ENCODE measurements at places on chromosomes 13 and 19.

DNA sequence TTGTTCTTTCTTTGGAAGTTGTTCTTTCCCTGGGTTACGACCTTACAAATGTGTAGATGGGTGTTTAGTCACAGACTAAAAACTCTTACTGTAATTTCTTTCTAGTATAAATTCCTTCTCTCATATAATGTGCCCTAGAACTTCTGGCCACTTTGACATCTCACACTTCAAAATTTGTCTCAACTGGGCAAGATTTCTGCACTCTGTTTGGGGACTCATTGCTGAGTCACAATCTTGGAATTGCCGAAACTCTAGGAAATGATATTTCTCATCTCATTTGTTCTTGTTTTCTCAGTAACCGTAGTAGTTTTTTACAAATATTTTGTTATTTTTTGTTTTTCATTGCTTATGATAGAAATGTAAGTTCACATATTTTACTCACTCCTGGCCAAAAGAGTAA lies 2523.2 kb upstream of the PCDH20 start:
- no peak for DNase-seq

DNA sequence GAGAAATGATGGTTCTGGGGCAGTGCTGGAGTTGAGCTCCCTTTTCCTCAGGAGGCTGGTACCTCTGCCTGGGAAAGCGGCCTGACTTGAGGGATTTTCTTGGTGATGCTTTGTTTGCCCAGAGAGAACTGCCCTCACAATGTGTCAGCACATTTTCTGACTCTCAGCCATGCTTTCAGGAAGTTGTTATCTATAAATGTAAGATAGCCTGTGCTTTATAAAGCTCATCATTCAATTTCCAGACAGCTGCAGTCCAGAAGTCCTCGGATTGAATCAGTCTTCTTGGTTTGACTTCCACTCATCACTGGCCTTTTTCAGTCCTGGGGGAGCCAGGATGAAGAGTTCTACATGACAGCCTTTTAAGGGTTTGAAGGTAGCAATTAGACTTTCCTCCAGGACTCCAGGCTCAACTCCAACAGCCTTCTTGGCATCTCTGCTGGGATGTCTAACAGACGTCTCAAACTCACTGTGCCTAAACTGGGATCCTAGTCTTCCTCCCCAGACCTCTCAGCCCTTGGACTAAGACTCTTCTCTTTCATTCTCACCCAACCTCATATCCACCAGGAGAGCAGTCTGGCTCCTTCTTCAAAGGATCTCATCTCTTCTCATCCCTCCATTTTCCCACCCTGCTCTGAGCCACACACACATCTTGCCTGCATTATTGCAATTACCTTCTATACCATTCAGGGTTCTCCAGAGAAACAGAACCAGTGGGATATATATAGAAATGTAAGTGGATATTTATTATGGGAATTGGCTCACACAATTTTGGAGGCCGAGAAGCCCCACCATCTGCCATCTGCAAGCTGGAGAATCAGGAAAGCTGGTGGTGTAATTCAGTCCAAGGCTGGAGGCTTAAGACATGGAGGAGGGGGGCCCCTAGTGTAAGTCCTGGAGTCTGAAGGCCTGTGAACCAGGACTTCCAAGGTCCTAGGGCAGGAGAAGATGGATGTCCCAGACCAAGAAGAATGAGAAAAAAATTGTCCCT lies 13.1 kb downstream of the ERICH6B start:
- no peak for DNase-seq

DNA sequence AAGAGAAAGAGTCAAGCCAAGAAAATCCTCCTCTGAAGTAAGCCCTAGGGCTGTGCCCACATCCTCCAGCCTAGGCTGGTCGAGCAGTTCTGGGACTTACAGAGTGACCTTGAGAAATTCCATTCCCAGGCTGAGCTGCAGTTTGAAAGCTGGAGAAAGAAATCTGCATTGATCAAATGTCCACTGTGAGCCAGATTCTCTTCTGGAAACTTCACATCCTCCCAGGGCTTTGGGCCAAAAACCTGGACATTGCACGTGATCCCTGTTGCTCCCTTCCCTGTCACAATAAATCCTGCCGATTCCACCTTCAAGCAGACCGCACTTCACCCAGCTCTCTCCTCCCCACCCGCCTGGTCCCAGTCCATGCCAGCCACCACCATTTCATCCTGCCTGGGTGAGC lies 15.7 kb downstream of the TMEM143 start:
- DNase-seq: peak; percentile 75

GRCh38 chr13:68078469-68078868 lies 848.3 kb upstream of the PCDH9 start:
- DNase-seq: no peak

- no peak for DNase-seq
These were observed 1554.9 kb downstream of the EFNB2 start for GRCh38 chr13:104980586-104980985.

DNA sequence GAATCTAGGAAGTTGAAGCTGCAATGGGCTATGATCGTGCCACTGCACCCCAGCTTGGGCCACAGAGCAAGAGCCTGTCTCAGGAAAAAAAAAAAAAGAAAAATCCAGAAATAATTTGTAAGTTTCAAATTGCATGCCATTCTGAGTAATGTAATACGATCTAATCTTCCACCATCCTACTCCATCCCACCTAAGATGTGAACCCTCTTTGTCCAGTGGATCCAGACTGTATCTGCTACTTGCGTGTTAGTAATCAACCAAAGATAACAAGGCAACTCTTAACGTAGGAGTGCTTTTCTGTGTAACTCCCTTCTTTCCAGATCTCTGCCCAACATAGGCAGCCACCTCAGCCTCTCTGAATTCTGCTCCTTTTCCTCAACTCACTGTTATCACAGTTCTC lies 24.3 kb downstream of the RFC3 start:
- DNase-seq: no peak

All from HT-29 (cell line).